ENCODE measurements at places on chromosomes 1 and 21.

DNA sequence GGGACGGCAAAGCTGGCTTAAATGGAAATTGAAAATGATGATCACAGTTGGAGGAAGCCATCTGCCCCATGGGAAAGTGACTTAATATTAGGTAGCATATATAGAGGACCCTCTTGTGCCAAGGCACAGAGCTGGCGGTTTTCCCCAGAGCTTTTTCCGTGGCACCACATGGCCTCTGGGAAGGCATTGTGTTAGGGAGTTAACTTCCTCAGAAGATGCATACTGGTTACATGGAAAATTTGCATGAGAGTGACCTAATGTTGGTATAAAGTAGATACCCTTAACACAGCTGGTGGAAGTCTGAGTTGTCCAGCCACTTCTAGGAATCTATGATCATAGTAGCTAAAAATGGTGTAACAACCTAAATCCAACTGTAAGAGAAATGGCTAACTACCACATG lies 27.3 kb downstream of the CAP1 start:
- DNase-seq: no peak

- no peak for DNase-seq
Observed at GRCh38 chr1:59511476-59512465, 214.9 kb downstream of the FGGY start.

GRCh38 chr1:153937331-153937730 lies 9.2 kb downstream of the DENND4B start:
- DNase-seq: no peak

GRCh38 chr1:51628715-51629590 lies 12.1 kb downstream of the OSBPL9 start:
- DNase-seq: no peak

DNA sequence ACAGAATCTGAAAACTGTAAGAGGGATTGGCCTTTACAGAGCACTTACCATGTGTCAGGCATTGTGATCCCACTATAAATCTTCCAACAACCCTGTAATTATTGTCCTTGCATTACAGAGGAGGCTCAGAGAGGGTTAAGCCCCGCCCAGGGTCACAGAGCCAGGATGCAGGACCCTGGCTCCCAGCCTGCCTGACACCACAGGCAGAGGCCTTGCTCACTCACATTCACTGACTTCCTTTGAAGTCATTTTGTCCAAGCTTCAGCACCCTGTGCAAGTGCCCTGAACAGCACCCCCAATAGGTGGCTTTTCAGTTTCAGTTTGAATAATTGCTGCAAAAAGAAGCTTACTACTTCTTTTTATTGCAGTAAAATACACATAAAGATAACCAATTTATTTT lies 256.8 kb upstream of the NFIA start:
- DNase-seq: no peak

- no peak for DNase-seq
Observed at GRCh38 chr1:56284928-56285327, 294.4 kb downstream of the PLPP3 start.

GRCh38 chr1:119220991-119221390 lies 80.5 kb upstream of the WARS2 start:
- peak; percentile 62 for DNase-seq

DNA sequence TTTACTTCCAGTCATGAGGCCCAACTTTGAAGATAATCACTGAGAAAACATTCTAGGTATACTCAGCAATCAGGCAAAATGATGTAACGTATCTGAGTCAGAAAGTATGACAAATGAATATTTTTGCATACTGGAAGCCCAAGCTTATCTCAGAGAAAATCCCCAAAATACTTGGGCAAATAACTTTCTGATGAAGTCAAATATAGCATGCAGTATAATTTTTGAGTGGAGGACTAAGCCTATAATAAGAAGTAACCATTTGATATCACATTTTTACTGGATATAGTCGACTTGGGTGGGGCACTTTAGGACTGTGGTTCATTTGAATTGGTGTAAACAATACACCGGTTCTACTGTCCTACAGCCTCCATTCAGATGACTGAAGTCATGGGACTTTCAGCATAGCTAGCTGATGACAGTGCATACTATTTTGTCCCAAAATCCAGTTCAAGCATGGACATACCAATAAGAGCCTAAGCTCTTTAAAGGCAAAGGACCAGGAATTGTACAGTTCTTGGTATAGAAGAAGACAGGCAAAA lies 2.3 kb upstream of the GADD45A start:
- DNase-seq: peak; percentile 92

DNA sequence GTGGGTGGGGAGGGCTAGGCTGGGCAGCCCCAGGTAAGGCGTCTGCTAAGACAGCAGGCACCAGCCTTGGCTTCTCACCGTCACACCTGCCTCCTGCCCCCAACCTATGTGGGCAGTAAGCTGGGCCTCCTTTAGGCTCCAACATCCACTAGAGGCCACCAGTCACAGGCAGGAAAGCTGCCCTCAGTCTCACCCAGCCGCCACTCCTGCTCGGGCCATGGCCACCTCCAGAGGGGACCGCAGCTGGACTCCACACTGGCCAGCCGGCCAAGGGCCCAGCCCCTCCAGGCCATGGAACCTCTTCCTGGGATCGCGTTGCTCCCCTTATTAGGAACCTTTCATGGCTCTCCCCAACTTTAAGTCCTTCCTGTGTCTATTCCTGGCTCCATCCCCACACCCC lies 74.5 kb downstream of the MRPL37 start:
- DNase-seq: no peak

DNA sequence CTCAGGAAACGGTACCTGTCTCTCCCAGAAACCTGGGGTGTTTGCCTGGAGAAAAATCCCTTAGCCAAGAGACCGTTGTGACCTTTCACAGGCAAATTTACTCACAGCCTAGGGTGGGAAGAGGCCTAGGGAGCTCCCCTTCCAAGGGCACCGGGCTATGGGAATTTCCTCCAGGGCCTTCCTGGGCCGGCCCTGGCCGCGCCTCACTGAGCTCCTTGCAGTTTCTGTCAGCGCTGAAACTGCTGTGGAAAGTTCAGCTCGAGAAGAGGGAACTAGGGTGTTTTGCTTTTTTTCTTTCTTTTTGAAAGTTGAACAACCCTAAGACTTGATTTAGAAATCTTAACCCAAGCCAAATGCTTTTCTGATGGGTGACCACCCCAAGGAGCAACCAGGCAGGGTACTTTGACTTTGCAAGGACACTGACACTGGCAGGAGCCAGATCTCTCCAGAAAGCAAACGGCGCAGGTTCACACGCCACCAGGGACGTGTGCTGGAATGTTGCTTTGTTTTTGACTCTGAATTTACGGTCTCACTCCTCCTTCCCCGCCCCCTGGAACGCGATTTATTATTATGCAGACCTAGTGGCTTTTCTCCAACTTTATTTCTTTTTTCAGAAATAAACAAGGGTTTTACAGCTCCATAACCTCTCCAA lies 229.6 kb upstream of the JUN start:
- DNase-seq: peak; percentile 48

- no peak for DNase-seq
Observed at GRCh38 chr1:208577381-208577905, 333.3 kb upstream of the PLXNA2 start.

DNA sequence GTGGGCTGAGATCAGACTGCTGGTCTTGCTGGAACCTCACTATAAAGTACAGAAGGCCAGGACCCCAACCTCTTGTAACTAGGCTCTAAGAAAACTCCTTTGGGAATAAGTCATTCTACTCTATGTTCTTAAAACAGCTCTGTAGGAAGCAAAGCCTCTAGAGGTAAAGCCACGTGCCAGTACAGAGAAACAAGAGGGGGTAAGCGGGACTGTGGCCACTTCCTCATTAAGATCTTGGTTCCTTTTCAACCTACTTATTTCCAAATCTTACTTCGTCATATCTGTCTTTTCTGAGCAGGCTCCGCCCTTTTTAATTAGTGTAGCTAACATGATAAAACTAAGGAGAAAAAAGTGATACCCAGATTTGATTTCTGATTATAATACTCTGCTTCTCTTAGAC lies 3.8 kb downstream of the NCSTN start:
- DNase-seq: no peak

GRCh38 chr1:156858959-156859522 lies at the start of gene INSRR:
Gene INSRR (minus strand): TSS chr1:156859117. CDS start chr1:156858621, 496 bp downstream.
- DNase-seq: no peak

DNA sequence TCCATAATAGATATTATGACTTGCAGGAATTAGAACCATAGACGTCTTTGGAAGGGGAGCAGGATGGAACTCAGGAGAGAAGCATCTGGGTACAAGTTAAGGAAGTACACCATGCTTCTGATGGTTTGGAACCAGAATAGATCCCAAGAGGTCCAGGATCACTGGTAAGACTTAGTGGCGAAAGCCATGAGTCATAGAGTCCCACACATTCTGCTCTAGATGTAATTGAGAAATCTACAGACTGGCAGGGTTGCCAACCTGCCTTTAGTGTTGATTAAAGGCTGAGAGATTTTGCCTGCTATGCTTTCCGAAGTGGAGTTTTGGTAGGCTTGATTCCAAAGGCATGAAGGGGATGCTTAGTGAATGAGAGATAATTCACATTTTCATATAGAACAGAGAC lies 57.1 kb upstream of the C1orf87 start:
- no peak for DNase-seq

GRCh38 chr1:95512925-95513324 lies 278.9 kb downstream of the RWDD3 start:
- DNase-seq: no peak

- DNase-seq: no peak
Observed at GRCh38 chr1:37315371-37315846, 159.0 kb upstream of the ZC3H12A start.

DNA sequence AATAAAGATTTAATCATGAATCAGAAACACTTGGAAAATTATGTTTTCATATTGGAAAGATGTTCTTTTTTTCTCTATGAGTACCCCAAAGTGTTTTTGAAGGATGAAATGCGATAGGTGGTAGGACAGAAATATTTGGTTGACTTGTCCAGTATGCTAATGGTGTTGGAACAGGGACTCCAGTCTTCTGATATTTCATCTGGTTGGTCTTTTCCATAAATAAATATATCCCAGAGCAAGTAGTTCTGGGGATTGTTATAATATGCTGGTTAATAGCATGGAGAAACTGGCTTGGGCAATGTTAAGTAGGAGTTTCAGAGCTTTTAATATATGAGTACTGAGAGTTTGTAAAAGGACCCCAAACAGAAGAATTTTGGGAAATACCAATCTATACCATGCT lies 8.7 kb downstream of the PGM1 start:
- DNase-seq: no peak

GRCh38 chr1:17369466-17369865 lies 2.5 kb upstream of the PADI6 start:
- DNase-seq: peak; percentile 27

DNA sequence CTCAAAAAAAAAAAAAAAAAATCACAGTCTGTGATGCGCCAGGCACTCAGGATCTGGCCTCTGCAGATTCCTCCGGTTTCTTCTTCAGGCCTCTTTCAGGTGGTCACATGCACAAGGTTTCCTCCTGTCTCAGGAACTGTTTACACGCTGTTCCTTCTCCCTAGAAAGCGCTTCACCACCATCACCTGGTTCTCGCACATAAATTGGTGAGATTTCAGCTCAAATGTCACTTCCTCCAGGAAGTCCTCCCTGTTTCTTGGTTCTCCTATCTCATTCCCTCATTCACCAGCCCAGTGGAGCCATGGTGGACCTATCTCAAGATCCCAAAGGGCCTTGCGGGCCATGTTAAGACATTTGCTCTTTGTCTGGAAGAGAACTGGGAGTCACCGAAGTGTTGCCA lies 26.7 kb downstream of the HMGN2 start:
- no peak for DNase-seq

DNA sequence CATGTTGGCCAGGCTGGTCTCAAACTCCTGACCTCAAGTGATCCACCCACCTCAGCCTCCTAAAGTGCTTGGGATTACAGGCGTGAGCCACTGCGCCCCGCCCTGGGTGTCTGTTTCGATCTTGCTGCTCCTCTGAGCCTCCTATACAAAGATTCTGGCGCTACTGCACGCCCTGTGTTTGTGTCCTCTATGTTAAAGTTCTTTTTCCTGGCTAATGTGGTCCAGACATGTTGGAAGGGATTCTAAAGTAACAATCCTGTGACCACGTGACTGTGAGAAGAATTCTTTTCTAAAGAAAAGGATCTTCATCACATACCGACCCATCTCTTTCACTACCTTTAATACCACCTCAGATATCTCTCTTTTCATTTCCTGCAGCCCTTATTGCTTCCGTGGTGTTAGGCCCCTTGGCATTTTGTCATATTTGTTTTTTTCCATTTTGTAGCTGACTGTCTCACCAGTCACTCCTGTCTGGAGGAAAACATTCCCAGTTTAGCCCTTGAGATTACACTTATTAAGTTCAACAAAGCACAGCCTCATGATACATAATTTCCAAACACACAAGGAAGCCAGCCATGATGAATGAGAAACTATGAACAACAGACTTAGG lies 27.2 kb upstream of the ENO1 start:
- no peak for DNase-seq

DNA sequence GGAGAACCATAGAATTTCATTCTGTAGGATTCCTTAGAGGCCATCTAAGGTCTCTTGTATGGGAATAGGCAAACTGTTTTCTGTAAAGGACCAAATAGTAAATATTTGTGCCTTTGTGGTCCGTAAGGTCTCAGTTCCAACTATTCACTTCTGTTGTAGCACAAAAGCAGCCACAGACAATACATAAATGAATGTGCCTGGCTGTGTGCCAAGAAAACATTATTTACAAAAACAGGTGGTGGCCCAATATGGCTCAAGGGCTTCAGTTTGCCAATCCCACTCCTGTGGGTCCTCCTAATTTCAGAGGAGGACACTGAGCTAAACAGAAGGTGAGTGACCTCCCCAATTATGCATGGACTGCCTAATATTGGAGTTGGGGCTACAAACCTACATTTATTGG lies 67.6 kb upstream of the EDEM3 start:
- no peak for DNase-seq

DNA sequence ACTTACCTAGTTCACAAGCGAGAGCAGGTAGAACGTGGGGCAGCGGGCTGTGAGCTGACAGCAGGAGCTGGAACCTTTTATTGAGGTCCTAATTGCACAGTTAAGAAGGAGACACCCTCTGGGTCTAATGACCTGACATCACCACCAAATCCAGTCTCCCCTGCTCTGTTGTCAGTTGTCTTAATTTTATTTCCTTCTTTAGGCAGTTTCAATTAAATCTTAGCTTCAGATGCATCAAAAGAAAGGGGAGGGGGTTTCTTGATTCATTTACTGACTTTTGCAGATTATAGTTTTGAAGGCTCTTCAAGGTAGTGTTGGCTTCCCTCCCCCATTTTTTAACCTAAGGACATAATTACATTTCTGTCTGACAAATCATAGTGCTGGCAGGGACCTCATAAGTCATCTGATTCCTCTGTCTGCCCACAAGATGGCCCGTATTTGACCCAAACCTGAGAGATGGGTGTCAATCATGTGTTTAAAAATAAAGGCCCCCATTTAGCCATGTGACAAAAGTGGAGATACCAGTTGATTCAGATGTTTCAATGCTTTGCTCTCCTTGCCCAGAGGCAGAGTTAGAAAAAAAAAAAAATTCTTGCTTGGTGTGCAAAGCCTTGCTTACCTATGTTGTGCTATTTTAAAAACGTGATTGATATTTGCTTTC lies at the start of gene TCHHL1:
Gene TCHHL1 (minus strand): TSS at position 51 of the 661 bp plus-strand sequence. CDS start 921 bp downstream, outside the sequence.
- no peak for DNase-seq

- DNase-seq: peak; percentile 93
Observed at GRCh38 chr1:221829327-221830015, 87.6 kb upstream of the DUSP10 start.
